DMS53 (cell line): ENCODE measurements at places on chromosomes 16 and 17.

GRCh38 chr17:50060951-50061712 lies 5.2 kb downstream of the ITGA3 start:
- no peak for DNase-seq

DNA sequence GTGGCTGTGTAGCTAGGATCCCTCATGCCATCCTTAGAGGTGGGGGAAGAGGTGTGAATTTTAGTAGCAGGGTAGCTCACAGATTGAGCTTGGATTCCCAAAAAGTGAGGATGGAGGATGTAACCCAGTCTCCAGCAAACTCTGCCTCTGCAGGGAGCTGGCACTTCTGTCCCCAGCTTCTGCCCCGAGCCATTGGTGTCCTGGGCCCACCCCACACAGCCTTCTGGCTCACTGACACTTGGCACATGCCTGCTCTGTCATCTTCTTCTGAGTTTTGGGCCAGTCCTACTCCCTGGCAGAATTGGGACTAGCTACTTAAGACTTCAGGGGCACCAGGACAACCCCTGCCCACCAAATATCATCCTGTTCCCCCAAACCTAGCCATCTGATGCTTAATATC lies 2.3 kb downstream of the CACNG5 start:
- no peak for DNase-seq

DNA sequence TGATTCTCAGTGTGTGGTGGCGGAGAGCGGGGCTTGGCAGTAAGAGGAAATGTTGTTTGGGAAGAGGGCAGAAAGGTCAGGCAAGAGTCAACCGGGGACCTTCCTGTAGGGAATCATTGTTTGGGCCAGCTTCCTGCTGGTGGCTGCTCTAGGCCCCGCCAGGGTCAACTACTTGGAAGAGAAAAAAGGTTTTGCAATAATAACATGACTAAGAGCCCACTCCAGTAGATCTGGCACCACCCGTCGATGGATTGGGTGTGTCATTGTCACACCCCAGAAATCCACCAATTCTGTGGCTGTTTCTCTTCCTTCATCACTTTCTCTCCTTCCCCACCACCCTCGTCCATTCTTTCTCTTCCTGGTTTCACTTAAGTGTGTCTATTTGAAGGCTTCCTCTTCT lies 4.2 kb upstream of the KRT24 start:
- DNase-seq, result no peak

GRCh38 chr17:19345486-19346350 lies 16.8 kb downstream of the B9D1 start:
- DNase-seq, result no peak

GRCh38 chr17:83153681-83154310 lies 74.4 kb downstream of the METRNL start:
- DNase-seq, result no peak

DNA sequence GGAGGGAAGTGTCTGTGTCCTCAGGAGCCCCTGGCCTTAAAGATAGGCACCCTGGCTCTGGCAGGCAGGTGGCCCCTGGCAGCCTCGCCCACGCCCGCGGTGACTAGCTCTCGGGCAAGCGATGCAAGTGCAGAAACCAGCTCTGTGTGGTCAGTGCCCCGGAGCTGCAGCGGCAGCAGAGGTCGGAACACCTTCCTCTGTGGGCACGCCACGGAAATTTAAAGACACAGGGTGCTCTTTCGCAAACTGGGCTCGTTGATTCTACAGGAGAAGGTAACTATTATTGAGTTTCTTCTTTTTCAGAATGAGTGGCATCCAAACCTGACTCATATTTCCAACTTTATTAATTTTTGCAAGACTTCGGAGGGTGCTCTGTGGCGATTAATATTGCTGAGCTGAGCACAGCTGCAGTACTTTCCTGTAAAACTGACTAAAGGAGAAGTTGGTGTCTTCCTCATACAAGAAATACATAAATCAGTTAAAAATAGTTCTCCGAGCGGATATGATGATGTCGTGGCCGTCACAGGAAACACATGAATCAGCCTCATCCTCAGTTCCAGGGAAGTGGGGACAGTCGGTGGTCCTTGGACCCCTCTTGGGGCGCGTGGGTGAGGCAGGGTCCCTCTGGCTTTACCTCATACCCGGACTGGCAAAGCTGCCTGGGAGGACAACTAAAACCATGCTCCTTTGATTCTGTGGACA lies 120.2 kb downstream of the METRNL start:
- DNase-seq, result no peak

- no peak for DNase-seq
Measured at GRCh38 chr16:48959204-48959603, 322.4 kb downstream of the CBLN1 start.

GRCh38 chr17:45357364-45357997 lies 40.7 kb upstream of the MAP3K14 start:
- DNase-seq, result no peak

DNA sequence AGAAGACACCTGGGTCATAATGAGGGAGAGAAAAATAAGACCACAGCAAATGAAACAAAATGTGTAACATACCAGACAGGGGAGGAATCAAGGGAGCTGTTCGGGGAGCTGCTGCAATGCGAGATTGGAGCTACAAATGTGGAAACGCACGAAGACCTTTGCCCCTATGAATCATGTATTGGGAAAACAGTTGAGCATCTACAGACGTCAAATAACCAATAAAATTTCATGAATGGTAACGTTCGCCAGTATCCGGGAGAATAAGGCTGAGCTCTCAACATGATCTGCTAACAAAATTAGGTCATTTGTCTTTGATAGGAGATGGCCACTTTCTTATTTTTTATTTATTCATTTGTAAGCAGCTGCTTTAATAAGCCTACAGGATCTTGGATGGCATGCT lies 486.2 kb upstream of the RBFOX1 start:
- DNase-seq, result no peak
